Testis (tissue), 5 donors: ENCODE measurements at places on chromosomes 7 and 10. TPM values are rescaled to one million over a fixed set of nuclear protein-coding genes. Genes with fewer than 3 reads are reported as not detected.

GRCh38 chr7:86008898-86009297 is 634.8 kb upstream of the GRM3 start:
- H3K36me3 ChIP-seq, result no peaks in the 10 kb centered on the region
- H3K27me3 ChIP-seq, result no peaks in the 10 kb centered on the region
- no peaks in the 10 kb centered on the region for H3K4me1 ChIP-seq
- no peak overlapping the region for H3K4me3 ChIP-seq
- no peak for DNase-seq
- H3K27ac ChIP-seq, result no peak overlapping the region

MOGAT3 gene
- polyA plus RNA-seq, result not detected

- DNase-seq, result peak; percentile 52
- H3K27me3 ChIP-seq, result no peaks in the 10 kb centered on the region
- no peaks in the 10 kb centered on the region for H3K36me3 ChIP-seq
- H3K4me1 ChIP-seq, result peaks cover 7% of the 10 kb centered on the region
- peak within 1 kb of the TSS; percentile 2 for H3K4me3 ChIP-seq
Measured at GRCh38 chr7:121328508-121329190, at the start of gene WNT16. Gene WNT16, plus strand, starts transcription at chr7:121329000. Its CDS starts 293 bp downstream, at chr7:121329293.

UCN3 gene
- polyA plus RNA-seq, result not detected

DNA sequence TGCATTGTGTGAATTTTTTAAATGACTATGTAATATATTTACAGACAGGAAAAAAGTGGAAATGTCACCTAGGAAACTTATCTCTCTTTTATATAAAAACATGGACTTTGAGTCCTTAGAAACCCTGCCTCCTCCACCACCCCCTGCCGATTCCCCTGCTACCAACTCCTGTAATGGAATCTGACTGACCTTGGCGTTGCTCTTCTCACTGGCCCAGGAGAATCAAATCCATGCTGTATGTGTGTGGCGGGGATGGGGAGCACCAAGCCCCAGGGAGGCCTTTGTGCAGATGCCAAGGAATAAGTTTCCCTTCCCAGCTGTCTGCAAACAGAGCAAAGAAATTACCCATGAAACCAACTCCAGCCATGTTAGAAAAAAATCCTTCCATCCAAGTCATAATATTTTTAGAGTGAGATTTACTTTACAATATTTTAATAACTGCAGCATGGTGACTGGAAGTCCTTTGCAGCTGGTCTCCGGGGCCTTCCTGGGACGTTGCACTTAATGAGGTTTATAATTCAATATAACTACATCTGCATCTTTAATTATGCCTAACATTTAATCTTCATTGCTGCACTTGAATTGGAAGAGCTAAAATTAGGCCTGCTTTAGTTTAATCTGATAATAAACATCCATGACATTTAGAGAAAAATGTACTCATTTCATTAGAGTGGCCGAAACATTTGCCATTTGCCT is 111.4 kb upstream of the CACUL1 start:
- no peak overlapping the region for H3K4me3 ChIP-seq
- H3K4me1 ChIP-seq, result peaks cover 14% of the 10 kb centered on the region
- DNase-seq, result no peak
- no peaks in the 10 kb centered on the region for H3K36me3 ChIP-seq
- no peak overlapping the region for H3K27ac ChIP-seq
- H3K27me3 ChIP-seq, result no peaks in the 10 kb centered on the region

DNA sequence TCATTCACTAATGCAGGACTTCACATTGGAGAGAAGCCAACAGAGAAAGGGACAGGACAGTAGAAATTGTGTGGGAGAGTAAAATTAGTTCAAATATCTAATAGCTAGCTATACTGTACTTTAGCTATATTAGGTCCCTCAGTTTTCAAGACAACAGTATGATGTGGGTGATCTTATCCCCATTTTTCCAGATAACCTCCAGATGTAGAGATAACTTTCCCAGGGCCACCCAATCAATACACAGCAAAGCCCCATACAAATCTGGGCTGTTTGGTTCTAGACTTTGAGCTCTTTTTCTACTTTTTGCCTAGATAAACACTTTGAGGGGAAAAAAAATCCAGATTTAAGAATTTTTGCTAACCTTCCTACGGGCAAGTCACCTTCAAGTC is 482 bp upstream of the CLDN12 start:
- H3K27ac ChIP-seq, result peak overlapping the region; percentile 94
- H3K4me3 ChIP-seq, result peak overlapping the region; percentile 70
- no peaks in the 10 kb centered on the region for H3K27me3 ChIP-seq
- H3K4me1 ChIP-seq, result peaks cover 14% of the 10 kb centered on the region
- DNase-seq, result no peak

DNA sequence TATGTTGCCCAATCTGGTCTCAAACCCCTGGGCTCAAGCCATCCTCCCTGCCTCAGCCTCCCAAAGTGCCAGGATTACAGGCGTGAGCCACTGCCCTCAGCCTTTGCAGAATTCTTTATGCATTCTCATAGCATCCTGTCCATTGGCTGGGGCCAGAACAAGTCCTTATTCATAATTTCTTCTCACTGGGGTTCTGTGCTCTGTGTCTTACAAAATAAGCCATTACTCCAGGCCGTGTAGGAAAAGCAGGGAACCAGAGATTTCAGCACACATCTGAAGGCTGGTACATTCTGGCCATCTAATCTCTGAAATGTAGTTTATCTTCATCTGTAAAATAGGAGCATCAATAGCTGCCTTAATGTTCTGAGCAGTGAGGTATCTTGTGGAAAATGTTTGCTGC is 10.3 kb upstream of the OCM start:
- no peak for DNase-seq
- no peaks in the 10 kb centered on the region for H3K27me3 ChIP-seq
- H3K4me3 ChIP-seq, result no peak overlapping the region
- no peaks in the 10 kb centered on the region for H3K36me3 ChIP-seq
- no peaks in the 10 kb centered on the region for H3K4me1 ChIP-seq
- H3K27ac ChIP-seq, result no peak overlapping the region

GRCh38 chr10:127694580-127695193 is 42.3 kb upstream of the FOXI2 start:
- H3K4me3 ChIP-seq, result no peak overlapping the region
- no peaks in the 10 kb centered on the region for H3K36me3 ChIP-seq
- no peak overlapping the region for H3K27ac ChIP-seq
- DNase-seq, result peak; percentile 83

MYO3A gene
- 9.5 TPM for polyA plus RNA-seq

- H3K4me1 ChIP-seq, result no peaks in the 10 kb centered on the region
- no peaks in the 10 kb centered on the region for H3K36me3 ChIP-seq
Measured at GRCh38 chr7:158996214-158997109, 140.1 kb downstream of the DYNC2I1 start.
